ENCODE measurements at places on chromosomes 12 and 14.

- DNase-seq, result peak; percentile 74
Observed at GRCh38 chr12:57096099-57096572, 7.2 kb downstream of the NAB2 start.

GRCh38 chr14:85579942-85580341 is 50.0 kb downstream of the FLRT2 start:
- no peak for DNase-seq

DNA sequence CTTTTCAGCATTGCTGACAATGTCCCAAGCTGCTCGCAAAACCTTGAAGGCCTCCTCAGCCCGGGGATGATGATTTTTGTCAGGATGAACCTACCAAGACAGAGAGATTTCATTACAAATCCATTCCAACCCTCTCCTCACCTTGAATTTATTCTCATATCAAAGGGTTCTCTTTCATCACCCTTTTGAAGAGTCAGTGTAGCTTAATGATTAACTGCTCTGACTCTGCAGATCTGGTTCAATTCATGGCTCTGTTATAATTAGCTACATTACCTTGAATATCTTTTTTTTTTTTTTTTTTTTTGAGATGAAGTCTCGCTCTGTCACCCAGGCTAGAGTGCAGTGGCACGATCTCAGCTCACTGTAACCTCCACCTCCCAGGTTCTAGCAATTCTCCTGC is 5.6 kb downstream of the ORMDL2 start:
- no peak for DNase-seq

- no peak for DNase-seq
Observed at GRCh38 chr12:70508178-70508577, 129.1 kb downstream of the PTPRB start.

DNA sequence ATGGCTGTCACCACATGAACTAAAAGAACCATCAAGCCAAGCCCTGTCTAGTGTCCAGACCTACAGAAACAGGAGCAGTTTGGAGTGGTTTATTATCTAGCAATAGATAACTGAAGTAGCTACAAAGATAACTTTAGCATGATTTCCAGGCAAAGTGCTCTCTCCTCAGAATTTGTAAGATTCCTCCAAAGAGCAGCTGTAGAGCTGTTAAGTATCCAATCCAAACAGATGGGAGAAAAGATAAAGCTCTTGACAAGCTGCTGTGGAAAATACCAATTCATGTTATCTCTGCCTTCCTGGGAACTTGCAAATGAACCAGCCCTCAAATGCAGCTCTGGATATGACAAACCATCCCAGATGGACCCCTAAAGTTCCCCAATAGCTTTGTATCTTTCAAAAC is 78.9 kb upstream of the RESF1 start:
- no peak for DNase-seq

DNA sequence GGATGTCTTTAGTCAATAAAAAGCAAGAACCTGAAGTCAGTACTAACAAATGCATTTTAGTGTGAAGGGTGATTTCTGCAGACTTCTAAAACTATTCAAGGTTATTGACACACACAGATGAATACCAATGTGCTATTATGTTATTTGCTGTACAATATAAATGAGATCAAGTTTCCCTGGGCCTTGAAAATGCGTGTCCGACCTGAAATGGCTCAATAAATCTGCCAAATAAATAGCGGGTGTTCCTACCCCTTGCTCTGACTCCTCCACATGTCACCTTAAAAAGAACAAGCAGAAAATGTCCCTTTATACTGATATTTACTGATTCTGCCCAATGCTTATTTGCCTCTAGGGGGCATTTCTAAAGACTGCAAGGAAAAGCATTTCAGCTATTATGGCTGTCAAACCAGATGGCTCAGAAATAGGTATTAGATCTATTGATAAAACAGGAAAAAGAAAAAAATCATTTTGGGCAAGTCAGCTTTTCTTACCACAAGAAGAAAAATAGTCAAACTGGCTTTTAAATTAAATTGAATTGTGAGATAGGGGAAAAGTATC is 367.3 kb upstream of the KITLG start:
- peak; percentile 93 for DNase-seq

DNA sequence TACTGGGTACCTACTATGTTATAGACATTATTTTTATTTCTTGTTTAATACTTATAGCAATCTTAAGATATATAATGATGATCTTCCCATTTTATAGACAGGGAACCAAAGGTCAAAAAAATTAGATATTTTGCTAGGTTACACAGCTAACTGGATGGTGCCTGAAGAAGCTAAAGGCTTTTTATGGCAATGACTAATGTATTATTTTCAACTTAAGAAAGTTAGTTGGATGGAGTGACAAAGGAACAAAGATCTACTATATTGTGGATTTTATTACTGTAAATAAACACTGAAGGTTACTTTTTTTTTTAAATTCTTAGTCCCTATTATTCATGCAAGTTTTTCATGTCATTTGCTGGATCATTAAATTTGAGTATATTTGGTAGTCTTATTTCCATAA is 227.9 kb downstream of the GPHN start:
- DNase-seq, result no peak

- no peak for DNase-seq
Observed at GRCh38 chr14:42742084-42742483, 1135.4 kb downstream of the LRFN5 start.

DNA sequence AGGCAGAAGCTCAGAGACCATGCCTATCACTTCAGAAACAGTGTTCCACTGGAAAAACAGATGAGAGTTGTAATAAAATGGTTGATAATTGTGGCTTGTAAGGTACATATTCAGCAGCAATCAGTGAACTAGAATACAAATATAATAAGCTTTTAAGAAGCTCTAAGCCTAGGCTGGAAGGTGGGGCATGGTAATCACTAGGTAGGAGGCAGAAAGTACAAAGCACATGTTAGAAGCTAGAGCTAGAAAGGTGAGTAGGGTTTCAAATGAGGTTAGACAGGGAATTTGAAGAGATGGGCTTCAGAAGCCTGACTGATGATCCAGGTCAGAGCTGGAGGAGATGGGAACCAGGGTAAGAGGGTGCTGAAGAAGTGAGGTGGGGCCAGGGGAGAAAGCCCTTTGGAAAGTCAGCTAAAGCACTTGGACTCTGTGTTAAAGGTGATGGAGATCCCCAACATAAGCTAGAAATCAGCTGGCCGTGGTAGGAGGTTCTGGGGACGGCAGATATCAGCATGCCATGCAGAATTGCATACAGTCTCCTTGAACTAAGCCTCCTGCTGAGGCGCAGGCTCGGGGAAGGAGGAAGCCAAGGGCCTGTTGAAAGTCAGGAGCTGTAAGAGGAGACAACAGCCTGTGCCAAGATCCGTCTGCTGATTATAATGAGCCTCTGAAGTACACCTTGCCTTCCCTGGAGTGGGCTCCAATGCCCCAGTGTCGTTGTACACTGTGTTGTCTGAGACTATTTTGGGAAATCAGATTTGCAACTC is 659.4 kb downstream of the BCL11B start:
- DNase-seq, result no peak

GRCh38 chr12:57894399-57895292 is 46.7 kb upstream of the ATP23 start:
- peak; percentile 66 for DNase-seq

- peak; percentile 24 for DNase-seq
Observed at GRCh38 chr12:57834086-57834876, 12.2 kb downstream of the CTDSP2 start.

- DNase-seq, result no peak
Observed at GRCh38 chr12:6638305-6638704, 2.5 kb upstream of the LPAR5 start.

- DNase-seq, result peak; percentile 50
Observed at GRCh38 chr14:48331421-48331820, 656.0 kb upstream of the MDGA2 start.

GRCh38 chr14:55771242-55771981 is 191.4 kb downstream of the KTN1 start:
- DNase-seq, result no peak

GRCh38 chr12:125222876-125223275 is 157.6 kb downstream of the AACS start:
- DNase-seq, result no peak

- DNase-seq, result no peak
Observed at GRCh38 chr14:100108840-100109593, 43.8 kb downstream of the EVL start.

DNA sequence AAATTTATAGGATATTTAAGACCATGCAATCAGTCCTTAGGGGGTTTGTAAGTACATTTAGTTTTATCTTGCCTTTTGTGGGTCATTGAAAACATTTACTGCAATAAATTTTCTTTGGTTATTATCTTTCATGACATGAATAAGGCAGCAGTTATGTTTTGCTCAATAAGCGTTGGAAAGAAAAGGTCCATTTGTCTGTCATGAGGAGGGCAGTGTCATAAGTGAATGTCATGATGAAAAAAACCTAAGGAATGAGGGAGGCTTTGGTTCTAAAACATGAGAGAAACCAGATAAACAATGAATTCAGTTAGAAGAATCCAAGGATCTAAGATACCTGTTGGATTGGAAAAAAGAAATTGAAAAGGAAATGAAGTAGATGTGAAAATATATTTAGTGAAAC is 209.4 kb downstream of the NAV3 start:
- no peak for DNase-seq

GRCh38 chr14:62939970-62940369 is 105.3 kb downstream of the KCNH5 start:
- peak; percentile 12 for DNase-seq

- no peak for DNase-seq
Observed at GRCh38 chr14:98293576-98293975, 978.4 kb downstream of the BCL11B start.

DNA sequence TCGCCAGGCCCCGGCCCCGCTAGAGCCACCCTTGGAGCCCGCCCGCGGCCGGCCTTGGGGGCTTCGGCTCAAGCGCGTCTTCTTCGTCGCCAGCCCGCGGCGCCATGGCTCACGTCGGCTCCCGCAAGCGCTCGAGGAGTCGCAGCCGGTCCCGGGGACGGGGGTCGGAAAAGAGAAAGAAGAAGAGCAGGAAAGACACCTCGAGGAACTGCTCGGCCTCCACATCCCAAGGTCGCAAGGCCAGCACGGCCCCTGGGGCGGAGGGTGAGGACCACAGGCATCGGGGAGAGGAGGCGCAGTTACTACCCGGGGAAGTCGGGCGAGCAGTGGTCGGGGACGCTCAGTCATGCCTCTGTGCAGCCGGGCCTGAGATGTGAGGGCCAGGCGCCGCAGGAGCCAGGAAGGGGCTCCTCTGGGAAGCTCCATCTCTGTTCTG is 573 bp downstream of the ARL6IP4 start:
- DNase-seq, result peak; percentile 67

GRCh38 chr12:132729541-132730320 is 19.1 kb downstream of the PGAM5 start:
- peak; percentile 29 for DNase-seq

DNA sequence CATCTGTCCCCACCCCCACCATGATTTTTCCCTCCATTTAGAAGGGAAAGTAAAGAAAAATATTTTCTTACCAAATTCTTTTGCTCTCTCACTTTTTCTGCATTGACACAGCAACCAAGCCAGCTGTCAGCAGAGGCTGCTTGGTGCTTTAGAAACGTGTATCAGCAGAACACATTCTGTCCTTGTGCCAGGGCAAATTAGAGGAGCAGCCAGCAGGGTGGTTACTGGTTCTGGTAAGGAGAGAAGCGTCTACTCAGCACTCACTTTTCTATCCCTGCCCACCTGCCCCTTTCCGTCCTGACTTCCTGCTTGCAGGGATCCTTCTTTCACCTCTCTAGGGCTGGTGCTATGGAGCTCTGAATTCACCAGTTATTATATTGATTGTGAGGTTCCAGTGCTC is 327.5 kb upstream of the PDE3A start:
- DNase-seq, result peak; percentile 85

DNA sequence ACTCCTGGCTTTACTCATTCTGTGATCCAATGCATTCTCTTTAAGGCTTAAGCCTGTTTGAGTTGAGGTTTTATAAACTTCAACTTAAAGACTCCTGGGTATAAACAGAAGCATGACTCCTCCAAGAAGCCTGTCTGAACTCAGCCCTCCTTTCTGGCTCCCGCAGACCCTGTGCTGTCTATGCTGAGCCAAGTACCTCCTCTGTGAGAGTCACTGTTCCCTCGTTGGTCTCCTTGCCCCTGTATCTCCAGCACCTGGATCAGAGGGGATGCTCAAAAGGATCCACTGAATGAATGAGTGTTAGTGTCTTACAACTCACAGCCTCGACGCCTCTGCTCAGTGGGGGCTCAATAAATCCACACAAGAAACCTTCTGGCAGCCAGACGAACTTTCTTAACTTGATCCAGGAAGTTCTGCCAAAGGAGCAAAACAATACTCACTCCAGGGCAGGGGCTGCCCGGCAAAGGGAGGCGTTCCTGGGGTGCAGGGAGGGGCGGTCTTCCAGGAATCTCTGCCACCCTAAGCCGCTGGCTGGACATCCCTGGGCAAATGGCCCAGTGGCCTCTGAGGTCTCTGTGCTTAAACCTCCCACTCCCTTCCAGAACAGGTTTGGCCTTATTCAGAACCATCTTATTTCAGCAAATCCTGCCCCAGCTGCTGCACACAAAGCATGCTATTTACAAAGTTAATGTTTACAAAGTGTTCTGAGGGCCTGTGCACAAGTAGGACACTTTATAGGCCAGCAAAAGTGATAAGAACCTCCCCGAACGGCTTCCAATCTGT is 32.9 kb downstream of the MAP1LC3B2 start:
- DNase-seq, result no peak

- DNase-seq, result no peak
Observed at GRCh38 chr14:71336489-71337192, 429.4 kb downstream of the PCNX1 start.

GRCh38 chr12:104596134-104596799 is 139.5 kb downstream of the CHST11 start:
- DNase-seq, result no peak

DNA sequence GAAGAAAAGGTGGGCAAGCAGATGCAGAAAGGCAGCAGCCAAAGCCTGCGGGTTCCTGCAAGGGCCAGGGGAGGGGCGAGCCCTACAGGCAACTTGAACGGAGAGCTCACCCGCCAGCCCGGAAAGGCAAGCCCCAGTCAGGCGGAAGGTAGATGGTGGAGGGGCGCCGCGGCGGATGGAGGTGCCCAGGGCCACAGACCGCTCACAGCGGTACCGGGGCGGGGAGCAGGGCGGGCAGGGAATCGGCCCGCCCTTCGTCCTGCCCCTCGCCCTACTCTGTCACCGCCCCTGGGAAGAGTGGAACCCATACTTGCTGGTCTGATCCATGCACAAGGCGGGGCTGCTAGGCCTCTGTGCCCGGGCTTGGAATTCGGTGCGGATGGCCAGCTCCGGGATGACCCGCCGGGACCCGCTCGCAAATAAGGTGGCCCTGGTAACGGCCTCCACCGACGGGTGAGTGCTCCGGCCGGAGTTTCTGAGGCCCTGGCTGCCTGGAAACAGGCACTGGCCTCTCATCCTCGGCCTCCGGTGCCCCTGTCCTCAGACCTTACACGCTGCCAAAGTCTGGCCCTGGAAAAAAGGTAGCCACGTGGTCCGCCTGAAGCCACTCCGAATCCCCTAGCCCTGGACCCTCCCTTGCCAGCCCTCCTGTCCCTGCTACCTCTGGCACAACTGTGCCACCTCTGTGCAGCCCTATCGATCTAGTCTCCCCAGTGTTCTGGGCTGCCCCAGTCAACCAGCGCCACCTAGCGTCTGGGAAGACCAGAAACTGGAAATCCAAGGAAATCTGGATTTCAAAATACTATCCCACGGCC is at the start of gene DHRS4:
TSS of gene DHRS4 (plus strand) at position 307 of the 815 bp plus-strand sequence. CDS start at position 326, 19 bp downstream.
- peak; percentile 94 for DNase-seq
